Stomach (tissue), 19 donors: ENCODE measurements at places on chromosomes 6 and 20. TPM values are rescaled to one million over a fixed set of nuclear protein-coding genes. Genes with fewer than 3 reads are reported as not detected.

Gene NRN1
- total RNA-seq = 4.5 TPM

DNA sequence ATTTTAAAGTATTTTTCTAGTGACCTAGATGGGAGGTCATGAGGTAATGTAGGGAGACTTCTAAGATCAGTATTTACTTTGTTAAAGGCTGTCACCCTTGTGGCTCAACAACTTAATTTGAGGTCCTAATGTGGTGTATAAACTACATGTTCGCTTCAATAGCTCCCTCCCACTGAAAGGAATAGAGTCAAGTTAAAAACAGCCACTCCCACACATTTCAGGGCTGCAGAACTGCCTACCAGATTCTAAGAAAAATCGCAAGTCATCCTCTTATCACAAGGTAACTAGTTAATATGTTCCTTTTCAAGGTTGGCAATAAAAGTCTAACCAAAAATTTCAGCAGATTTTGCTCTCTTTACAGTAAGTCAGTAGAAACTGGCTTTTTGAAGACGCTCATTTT lies 15.1 kb downstream of the GSTA1 start:
- no peak for DNase-seq

- DNase-seq = no peak
These were observed 100.8 kb downstream of the DST start for GRCh38 chr6:56541741-56542360.

DNA sequence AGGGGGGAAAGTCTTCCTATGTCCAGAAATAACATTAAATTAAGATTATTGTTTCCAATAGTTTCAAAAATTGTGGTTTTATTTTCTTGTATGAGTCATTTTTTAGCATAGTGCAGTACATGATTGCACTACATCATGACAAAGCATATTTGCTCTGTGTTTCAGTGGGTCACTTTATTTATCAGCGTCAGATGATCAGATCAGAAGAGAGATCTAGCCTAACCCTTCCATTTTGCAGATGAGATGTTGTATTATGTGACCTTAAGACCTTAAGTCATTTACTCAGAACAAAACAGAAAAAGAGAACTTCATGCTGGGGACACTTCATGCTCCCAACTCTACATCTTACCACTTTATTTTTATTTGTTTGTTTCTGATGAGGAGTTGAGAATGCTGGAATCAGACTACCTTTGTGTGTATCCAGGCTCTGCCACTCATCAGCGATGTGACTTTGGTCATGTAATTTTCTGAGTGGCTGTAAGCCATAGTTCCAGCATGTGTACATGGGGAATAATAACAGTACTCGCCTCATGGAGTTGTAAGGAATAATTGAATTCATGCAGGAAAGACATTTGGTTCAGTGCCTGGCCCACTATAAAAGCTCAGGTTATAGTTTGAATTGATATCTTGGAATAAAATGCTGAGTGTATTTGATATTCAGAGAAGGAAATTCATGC lies 13.5 kb downstream of the EYA4 start:
- DNase-seq = no peak

Gene PCK1
- 0.58 TPM for total RNA-seq

DNA sequence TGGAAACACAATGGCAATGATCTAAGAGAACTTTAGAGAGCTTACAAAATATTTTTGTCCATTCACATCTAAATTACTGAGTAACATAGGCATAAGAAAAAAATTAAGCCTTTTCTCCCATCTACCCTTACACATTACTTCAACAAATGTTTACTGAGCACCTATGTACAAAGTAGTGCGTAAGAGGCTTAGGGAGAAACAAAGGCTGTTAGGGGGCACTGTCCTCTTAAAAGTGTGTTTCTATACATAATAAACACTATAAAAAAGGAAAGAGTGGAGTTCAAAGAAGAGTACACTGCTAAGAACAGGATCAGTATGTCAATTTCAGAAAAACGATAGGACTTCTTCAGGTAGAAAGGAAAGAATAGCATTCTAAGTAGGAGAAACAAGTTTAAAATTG lies 12.2 kb downstream of the ILRUN start:
- no peak for DNase-seq

Gene SLC22A16
- 0.92 TPM for total RNA-seq

GRCh38 chr20:49385465-49385864 lies 97.0 kb downstream of the KCNB1 start:
- no peak for DNase-seq
